ENCODE measurements at places on chromosomes 5 and 9. TPM values are rescaled to one million over a fixed set of nuclear protein-coding genes. Genes with fewer than 3 reads are reported as not detected.
A peak's percentile ranks its signal among the peaks of the same experiment; 100 is the strongest.

GRCh38 chr5:117788596-117788995 is 1199.8 kb downstream of the DTWD2 start:
- DNase-seq, result no peak

Gene LOX
- 303 TPM for total RNA-seq

GRCh38 chr9:19231126-19231903 is 822 bp downstream of the DENND4C start:
- peak; percentile 32 for DNase-seq

DNA sequence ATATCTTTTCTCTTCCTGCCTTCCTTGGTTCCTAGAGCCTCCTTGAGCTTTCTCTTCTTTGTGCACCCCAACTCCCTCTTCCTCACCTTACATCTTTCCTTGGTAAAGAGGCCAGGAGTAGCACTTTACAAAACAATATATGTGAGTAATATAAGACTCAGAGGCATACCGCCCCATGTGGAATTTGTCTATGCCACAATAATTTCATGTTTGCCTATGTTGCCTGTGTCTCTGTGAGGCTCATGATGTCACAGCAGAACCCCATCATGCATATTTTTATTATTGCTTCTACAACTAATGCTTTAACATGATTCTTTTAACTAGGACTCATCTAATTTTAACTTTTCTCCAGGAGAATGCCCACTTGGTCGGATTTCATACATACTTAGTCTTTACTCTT is 15.0 kb upstream of the LVRN start:
- no peak for DNase-seq

Gene HSPB3
- total RNA-seq, result 14.2 TPM

DNA sequence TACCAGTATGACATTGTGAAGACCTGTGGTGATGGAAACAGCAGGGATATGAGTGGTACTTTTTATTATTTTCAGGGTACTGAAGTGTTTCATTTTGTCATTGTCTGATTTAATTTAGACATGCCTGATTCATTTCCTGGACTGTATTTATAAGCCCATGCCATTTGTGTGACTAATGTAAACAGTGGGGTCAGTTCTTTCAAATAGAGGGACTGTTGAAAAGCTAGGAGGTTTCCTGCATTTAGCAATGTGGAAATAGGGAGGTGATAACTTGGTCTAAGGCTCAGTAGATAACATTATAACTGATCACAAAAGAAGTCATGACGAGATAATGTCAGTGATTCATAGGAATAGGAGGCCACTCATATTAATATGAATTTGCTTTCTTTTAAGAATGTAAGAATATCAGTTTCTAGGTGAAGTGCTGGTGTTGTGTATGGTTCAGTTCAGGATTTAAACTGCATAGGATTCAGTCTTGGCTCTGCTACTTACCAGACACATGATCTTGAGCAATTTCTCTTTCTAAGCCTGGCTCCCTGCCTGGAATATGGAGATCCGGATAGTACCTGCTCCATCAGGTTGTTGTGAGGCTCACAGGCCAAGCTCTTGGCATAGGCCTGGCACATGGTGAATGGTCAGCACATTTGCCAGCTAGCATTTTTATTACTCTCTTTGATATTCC is 7.5 kb downstream of the RASGRF2 start:
- DNase-seq, result peak; percentile 64

- peak; percentile 95 for DNase-seq
Observed at GRCh38 chr5:179313849-179314521, 31.3 kb downstream of the ADAMTS2 start.

DNA sequence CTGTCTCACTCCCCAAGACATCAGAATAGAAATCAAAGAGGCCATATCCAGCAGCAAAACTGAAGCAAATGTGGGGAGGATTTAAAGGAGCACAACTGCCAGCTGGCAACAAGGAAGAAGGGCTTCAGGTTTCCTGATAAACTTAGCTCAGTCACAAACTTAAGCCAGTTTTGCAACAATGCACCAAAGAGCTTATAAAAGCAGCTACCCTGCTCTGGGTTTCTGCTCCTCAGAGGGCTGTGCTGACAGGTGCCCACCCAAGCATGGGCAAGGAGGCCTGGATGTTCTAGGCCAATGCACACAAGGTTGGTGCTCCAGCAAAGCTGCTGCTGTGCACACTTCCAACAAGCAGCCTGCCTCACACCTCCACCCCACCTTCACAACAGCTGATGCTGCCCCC is 132.9 kb downstream of the SIL1 start:
- peak; percentile 60 for DNase-seq

DNA sequence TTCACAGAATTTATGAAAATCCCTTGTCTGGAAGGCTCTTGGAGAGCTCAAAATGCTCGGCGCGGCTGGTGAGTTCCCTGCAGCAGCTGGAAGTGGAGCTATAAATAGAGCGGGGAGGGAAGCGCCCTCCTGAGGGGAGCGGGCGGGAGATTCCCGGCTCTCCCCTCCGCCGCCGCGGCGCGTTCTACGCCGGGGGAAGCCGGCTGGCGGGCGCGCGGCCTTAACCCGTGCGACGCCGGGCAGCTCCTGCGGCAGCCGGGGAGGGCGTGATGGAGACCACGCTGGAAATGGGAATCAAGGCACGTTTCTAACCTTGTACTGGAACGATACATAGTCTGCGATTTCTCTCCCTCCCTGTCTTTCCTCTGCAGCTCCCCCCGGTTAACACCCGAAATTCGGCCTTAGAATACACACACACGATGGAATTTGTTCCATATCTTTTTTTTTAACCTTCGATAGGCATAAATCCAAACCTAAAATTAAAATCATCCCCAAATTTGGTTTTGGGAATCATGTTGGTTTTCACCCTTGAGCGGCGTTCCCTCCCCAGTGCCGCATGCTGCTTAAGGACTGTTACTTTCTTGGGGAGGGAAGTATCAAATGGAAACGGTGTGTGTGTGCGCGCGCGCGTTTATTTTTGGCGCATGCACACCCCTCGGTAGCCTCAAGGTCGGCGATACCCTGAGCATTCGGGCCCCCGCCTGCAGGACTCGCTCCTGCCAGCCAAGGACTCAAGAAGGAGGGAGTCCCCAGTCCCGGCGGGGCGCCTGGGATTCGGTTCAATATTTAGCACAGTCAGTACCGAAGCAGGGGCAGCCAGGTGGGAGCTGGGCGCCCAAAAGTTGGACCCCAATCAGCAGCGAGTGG is 306.3 kb upstream of the KCNN2 start:
- DNase-seq, result peak; percentile 94

GRCh38 chr9:37284636-37285035 is 137.9 kb upstream of the GRHPR start:
- peak; percentile 42 for DNase-seq

- DNase-seq, result no peak
Observed at GRCh38 chr9:135901826-135902225, 5.5 kb downstream of the CAMSAP1 start.

Gene CARTPT
- not detected for total RNA-seq

GRCh38 chr9:38006163-38006562 is 62.9 kb downstream of the SHB start:
- DNase-seq, result no peak

- no peak for DNase-seq
Observed at GRCh38 chr9:77807846-77808750, 160.0 kb upstream of the GNA14 start.

DNA sequence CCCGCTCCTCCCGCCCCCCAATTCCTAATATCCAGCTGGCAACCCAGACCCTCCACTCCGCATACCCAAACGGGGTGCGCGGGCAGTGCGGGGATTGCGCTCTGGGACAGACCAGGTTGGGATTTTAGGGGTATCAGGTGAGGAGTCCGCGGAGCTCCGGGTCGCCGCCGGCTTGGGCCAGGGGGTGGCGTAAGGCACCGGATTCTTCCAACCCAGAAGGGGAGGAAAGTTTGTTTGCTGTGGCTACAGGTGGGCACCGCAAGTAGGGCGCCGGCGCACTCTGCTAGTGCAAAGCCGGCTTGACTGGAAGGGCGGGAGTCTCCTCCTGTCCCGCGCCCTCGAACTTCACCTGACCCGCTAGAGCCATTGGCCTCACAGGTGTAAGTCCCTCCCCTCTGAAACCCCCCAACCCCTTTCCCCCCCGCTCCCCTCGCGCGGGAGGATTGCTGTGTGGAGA is 709 bp downstream of the IQGAP2 start:
- DNase-seq, result no peak

- no peak for DNase-seq
Observed at GRCh38 chr5:107395632-107396350, 274.9 kb downstream of the EFNA5 start.

- no peak for DNase-seq
Observed at GRCh38 chr9:77472646-77473045, 175.5 kb downstream of the GNA14 start.

GRCh38 chr5:139650031-139650688 is 2.0 kb downstream of the CXXC5 start:
- DNase-seq, result no peak

GRCh38 chr9:107131108-107131799 is 151.8 kb upstream of the RAD23B start:
- peak; percentile 40 for DNase-seq

DNA sequence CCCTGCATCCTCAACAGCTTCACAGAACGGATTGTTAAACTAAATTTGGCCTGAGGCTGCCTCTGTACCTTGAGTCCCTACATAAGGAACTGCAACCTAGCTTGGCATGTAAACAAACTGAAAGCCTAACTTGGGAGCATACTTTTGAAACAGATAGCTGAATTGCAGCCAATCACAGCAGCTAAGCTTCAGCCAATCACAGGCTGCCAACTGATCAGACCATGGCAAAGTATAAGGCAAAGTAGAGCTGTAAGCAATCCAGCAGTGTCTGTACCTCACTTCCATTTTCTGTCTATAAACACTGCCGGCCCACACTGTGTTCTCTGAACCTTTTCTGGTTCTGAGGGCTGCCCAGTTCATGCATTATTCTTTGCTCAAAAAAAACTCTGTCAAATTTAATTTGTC is 8.9 kb upstream of the ZNF483 start:
- DNase-seq, result no peak

- peak; percentile 69 for DNase-seq
Observed at GRCh38 chr5:16819522-16820167, 116.4 kb downstream of the MYO10 start.

DNA sequence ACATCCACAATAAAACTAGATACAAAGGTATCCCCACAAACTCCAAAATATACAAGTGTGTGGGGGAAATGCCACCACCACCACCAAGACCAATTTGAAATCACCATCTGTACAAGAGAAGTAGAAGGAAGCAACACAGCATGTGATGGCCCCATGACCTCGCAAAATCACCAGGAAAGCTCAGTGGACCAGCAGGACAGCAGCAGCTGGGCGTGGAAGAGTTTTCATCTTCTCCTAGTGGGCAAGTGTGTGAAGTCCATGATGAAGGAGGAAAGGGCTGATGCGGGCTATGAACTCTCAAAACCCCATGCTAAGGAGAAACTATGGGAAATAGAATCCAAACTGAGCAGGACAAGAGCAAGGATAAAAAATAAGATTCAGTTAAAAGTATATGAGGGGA is 58.1 kb downstream of the GOLPH3 start:
- DNase-seq, result no peak

DNA sequence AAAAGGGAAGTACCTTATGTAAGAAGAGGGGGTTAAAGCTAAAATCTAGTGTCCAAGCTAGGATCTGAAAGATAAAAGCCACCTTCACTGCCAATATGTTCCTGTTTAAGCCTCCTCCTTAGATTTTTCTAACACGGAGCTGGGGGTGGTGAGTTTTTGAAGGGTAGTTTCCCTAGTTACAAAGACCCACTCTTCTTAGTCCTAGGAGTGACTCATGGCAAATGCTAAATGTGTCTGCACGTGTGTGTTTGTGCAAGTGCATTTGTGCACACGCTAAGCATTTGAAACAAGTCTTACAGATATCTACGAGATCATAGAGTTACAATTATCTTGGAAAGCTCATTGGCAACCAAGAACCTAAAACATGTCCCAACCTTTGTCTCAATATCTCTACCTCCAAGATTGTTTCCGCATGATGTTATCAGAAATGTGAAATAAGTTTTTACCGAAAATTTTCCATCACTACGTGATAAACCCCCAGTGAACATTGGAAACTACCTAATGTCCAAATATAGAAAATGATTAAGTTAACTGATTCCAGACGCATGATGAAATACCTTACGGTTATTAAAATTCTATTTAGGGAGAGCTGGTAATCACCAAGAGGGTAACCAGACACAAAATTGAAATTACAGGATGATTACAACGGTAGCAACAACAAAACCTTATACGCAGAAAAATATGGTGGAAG is 78.0 kb upstream of the HRH2 start:
- DNase-seq, result no peak

- no peak for DNase-seq
Observed at GRCh38 chr5:20360263-20360662, 372.3 kb upstream of the CDH18 start.

- DNase-seq, result no peak
Observed at GRCh38 chr9:112719696-112720095, 1.8 kb upstream of the INIP start.

Gene SOHLH1
- total RNA-seq, result not detected

Gene FBP2
- total RNA-seq, result not detected

Gene ALDH1A1
- 154 TPM for total RNA-seq

- DNase-seq, result no peak
Observed at GRCh38 chr9:90767523-90768100, 34.0 kb upstream of the SYK start.

Gene PIP5K1B
- 14.9 TPM for total RNA-seq

- DNase-seq, result peak; percentile 62
Observed at GRCh38 chr5:147382776-147383175, 127.1 kb downstream of the DPYSL3 start.

- DNase-seq, result peak; percentile 80
Observed at GRCh38 chr5:68456756-68457217, 241.2 kb downstream of the PIK3R1 start.

DNA sequence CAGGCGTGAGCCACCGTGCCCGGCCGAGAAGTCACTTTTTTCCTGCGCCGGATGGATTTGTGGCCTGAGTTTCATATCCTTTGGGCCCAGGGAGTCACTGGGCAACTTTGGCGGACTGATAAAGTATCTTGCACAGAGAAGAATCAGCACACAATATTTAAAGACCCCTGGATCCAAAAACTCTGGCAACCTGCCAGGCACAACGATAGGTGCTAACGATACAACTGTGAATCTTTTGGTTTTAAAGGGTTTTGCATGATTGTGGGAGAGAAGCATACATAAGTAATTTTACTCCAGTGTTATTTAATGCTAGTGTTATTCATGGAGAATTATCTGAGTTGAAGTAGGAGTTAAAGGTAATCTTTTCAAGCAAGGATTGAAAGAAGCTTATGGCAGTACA is 85.3 kb downstream of the TAF11L14 start:
- DNase-seq, result no peak
